Right hindlimb (tissue), 1 donor: ENCODE measurements at places on chromosomes 12 and 14.

GRCh38 chr14:43540948-43541347, 966.1 kb downstream of the FSCB start:
- DNase-seq, result no peak

DNA sequence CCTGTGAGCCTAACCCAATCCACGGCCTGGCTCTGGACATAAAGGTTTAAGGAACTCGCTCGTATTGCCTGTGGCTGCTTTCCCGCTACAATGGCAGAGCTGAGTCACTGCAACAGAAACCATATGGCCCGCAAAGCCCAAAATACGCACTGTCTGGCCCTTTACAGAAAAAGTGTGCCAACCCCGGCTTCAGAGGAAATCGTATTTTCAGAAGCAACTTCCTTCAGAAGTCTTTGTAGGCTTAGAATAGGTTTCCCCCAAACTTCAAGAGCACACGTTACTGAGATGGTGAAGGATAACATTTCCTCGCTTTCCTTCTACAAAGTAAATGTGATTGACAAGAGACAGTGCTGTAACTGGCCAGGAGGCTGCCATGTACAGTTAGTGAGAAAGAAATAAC, 34.8 kb upstream of the TESC start:
- peak; percentile 64 for DNase-seq

- DNase-seq, result no peak
Measured at GRCh38 chr12:101470939-101471338, 4.2 kb upstream of the SPIC start.

- no peak for DNase-seq
Measured at GRCh38 chr14:99183716-99184115, 88.3 kb downstream of the BCL11B start.

DNA sequence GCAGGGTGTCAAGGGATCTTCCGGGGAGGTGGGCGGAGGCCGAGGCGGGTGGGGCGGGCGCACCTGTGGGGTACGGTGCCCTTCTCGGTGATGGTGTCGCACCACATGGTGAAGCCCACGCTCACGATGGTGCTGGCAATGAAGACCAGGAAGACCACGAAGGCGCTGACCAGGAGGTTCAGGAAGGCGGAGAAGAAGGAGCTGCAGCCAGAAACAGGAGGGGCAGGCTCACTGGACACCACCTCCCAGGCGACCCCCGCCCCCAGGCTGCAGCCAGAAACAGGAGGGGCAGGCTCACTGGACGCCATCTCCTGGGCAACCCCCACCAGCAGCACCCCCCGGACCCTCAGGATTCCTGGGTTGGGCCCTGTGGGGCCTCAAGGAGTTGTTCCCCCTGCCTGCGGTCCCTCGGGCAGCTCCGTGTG, 7.6 kb downstream of the TMEM179 start:
- no peak for DNase-seq

- no peak for DNase-seq
Measured at GRCh38 chr14:38120109-38120508, 87.6 kb upstream of the SSTR1 start.

DNA sequence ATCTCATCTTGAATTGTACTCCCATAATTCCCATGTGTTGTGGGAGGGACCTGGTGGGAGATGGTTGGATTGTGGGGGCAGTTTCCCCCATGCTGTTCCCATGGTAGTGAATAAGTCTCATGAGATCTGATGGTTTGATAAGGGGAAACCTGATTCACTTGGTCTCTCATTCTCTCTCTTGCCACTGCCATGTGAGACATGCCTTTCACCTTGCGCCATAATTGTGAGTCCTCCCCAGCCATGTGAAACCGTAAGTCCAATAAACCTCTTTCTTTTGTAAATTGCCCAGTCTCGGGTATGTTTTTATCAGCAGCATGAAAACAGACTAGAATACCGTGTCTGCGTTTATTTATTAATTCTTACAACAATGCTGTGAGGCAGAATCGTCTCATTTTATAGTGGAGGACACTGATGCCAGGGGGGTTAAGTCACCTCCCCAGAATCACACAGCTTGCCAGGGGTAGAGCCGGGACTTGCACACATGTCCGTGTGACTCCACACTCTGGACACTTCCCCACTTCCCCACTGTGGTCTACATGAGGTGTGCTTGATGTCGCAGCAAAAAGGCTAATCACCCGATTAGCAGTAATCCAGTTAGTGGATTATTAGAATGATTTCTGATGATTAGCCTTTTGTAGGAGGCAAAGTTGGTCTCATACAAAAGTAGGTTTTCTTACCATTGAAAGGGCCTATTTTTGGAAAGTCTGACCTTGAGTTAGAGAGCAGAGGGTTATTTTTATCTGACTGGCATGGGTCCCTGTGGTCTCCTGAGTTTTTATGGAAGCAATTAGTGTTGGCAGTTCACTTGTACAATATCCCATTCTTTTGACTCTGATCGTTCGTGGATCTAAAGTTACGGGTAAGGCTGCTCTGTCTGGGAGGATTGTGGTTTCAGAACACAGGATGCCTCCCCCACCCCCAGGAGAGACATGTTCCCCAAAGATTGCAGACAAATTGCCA, 47.4 kb upstream of the BCL7A start:
- no peak for DNase-seq

DNA sequence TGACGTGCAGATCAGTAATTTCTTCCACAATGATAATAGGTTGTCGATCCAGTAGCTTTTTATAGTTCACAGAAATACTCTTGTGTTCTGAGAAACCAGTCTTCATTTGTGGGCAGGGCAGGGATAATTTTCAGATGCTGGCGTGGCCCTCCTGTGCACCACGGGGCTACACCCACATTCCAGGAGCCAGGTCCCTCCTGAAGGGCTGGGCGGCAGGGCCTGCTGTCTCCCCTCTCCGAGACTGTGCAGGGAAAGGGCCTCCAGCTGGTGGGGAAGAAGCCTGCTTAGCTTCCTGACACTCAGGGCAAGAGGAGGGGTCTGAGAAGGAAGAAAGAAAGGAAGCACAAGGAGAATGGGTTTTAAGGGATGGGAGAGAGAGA, 94.9 kb downstream of the ADGRD1 start:
- DNase-seq, result no peak

GRCh38 chr12:57759360-57759980, 4.6 kb downstream of the MARCHF9 start:
- DNase-seq, result no peak

GRCh38 chr14:47675466-47676314, at the start of gene MDGA2:
Gene MDGA2 (minus strand): TSS chr14:47675605.
- peak; percentile 54 for DNase-seq

GRCh38 chr14:87901236-87901635, 91.7 kb downstream of the GALC start:
- DNase-seq, result no peak

DNA sequence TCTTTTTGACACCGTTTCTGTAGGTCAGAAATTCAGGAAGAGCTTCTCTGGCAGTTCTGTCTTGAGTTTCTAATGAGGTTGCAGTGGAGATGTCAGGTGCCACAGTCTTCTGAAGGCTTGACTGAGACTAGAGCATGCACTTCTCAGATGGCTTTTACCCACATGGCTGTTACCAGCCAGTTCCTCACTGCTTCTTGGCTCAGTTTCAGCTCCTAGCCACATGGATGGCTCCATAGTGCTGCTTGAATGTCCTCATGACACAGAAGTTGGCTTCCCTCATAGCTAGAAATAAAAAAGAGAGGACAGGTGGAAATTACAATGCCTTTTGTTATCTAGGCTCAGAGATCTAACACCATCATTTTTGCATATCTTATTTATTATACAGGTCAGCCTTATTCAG, 38.1 kb upstream of the SLC2A13 start:
- no peak for DNase-seq

DNA sequence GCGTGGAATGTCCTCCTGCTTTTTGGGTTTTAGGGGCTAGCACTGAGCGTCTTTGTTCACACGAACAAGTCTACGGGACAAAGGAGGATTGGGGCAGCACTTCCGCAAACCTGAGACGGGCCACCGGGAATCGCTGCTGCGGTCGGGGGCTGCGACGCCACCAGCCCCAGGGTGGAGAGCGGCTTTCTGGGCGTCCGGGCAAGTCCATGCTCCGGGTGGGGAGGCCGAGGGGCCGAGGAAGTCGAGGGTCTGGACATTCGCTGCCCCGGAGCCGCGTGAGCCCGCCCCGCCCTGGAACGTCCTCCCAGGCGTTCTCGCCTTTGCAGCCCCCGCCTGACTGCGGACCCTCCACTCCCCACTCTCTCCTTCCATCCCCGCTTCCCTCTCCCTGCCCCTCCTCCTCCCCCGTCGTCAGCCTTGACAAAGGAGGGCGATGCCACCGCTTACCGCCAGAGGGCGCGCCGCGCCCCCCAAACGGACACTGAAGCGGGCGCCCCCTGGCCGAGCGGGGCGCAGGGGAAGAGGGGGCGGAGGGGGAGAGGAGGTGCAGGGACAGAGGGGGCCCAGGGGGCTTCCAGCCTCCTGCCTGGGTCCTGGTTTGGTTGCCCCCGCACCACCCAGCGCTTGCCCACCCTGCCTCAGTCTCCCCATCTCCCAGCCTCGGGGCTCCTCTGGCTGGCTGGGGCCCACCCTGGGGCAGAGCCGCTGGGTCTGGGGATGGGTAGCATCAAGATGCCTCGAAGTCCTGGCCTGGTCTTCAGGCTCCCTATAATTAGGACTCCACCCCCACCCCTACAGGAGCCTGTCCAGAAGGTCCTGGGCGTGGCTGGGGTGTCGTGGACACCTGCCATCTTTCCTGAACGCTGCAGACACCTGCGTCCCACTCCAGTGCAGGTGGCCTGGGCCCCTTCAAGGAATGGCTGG, 39.1 kb upstream of the INF2 start:
- DNase-seq, result peak; percentile 86

GRCh38 chr12:13223941-13224340, 27.4 kb downstream of the EMP1 start:
- no peak for DNase-seq

- DNase-seq, result no peak
Measured at GRCh38 chr12:94429633-94430032, 30.0 kb downstream of the CEP83 start.

GRCh38 chr14:71702786-71703185, 229.4 kb upstream of the RGS6 start:
- DNase-seq, result no peak
